Stimulated activated naive B cell treated with anti-CD40 and anti-IgM and Interleukin-4, amounts not matched to agents 10 μg/mL and 1 μg/mL and 100 μg/mL, for 72 hours (primary cell): ENCODE measurements at places on chromosomes 5 and 9.

- no peak overlapping the region for H3K4me3 ChIP-seq
- H3K36me3 ChIP-seq = peaks cover 6% of the 10 kb centered on the region
- no peak for DNase-seq
- H3K27ac ChIP-seq = peak overlapping the region; percentile 53
- peaks cover 56% of the 10 kb centered on the region for H3K4me1 ChIP-seq
- no peaks in the 10 kb centered on the region for H3K27me3 ChIP-seq
Measured at GRCh38 chr5:14269395-14269794, 126.3 kb downstream of the TRIO start.

DNA sequence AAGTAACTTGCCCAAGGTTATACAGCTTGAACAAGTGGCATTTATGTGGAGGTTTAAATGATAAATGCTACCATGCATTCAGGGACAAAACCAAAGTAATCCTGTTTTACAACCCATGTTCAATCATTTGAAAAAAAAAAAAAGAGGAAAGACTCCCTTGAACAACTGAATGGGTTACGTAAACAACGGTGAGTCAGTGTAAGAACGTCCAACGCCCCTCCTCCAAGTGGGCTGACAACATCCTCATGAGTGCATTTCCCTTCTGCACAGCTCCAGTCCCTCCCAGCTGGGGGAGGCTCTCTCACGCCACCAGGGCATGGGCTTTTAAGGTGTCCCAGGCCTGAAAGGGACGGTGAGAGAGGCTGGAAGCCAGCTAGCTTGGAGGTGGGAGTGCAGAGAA lies 90.0 kb downstream of the PRRT1B start:
- H3K27me3 ChIP-seq = no peaks in the 10 kb centered on the region
- peak; percentile 74 for DNase-seq
- H3K36me3 ChIP-seq = peaks cover 56% of the 10 kb centered on the region
- peak overlapping the region; percentile 95 for H3K27ac ChIP-seq

- no peaks in the 10 kb centered on the region for H3K27me3 ChIP-seq
- no peak overlapping the region for H3K4me3 ChIP-seq
- no peak overlapping the region for H3K27ac ChIP-seq
- no peak for DNase-seq
- H3K4me1 ChIP-seq = peaks cover 42% of the 10 kb centered on the region
Measured at GRCh38 chr9:111975709-111976108, 79.1 kb downstream of the UGCG start.

- peaks cover 21% of the 10 kb centered on the region for H3K4me1 ChIP-seq
- H3K27ac ChIP-seq = no peak overlapping the region
- no peak overlapping the region for H3K4me3 ChIP-seq
- no peaks in the 10 kb centered on the region for H3K27me3 ChIP-seq
- no peak for DNase-seq
Measured at GRCh38 chr5:78594610-78595457, 53.7 kb downstream of the LHFPL2 start.

DNA sequence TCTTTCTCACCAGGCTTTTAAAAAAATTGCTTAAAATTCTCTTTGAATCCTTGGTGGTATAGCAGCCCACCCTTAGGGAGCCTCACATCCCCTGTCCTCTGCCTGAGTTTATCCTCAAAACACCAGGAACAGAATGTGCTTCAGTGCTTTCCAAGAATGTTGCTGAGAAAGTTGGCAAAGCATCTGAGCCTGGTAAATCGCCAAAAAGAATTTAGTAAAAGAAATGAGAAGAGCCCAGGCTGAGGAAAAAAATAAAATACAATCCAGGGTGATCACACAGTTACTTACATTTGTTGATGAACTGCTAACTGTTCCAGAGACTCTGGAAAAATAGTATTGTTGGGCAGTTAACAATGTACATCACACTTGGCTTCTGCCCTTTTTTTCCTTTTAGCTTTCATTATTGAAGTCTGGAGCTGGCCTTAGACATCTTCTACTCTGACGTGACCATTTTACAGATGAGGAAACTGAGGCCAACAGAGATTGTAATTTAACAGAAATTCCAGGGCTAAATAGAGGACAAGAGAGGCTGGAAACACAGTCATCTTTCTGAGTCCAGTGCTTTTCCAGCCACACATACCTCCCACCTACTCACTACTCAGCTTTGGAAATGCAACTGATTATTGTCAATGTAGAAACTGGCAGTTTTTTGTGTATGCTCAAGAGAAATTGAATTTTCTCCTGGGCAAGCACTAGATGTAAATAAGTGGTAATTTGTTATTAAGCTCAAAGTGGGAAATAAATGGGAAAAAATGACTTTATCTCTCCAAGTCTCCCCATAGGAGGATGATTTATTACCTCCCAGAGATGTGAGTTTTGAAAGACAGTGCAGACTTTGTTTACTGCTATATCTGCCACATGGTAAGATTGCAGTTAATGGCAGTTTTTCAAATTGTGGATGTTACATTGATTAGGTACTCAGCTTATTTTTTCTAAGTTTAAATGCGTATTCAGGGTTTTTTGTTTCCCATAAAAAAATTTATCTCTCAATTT lies 86.7 kb upstream of the ALDH1A1 start:
- H3K27me3 ChIP-seq = peaks cover 8% of the 10 kb centered on the region
- no peak overlapping the region for H3K27ac ChIP-seq
- no peak for DNase-seq
- no peaks in the 10 kb centered on the region for H3K4me1 ChIP-seq
- no peaks in the 10 kb centered on the region for H3K36me3 ChIP-seq

DNA sequence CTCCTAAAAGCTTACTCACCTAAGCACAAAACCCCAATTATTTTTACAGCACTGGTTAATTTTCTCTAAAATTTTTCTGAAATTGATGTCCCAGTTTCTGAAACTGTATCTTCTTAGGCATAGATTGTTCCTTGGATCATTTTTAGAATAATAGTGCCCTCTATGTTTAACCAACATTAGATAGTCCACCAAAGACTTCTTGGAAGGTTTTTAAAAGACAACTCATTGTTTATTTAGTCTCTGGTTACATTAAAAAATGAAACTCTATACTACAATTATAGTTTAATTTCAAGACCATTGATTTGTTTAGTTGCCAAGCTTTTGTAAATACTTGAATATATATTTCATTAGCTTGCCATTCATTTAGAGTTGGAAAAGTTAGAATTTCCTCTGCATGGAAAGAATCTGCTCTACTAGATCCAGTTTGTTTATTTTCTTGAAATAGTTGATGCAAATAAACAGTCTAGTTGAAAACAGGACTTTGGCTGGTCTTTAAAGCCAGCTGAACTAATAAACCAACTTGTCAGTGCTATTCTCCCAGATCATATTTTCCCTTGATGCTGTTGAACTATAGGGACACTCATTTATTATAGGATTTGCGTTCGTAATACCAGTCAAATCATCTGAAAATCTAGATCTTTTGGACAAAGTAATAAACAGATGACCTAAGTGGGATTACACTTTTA lies 990.5 kb downstream of the TLE1 start:
- H3K4me1 ChIP-seq = no peaks in the 10 kb centered on the region
- H3K27me3 ChIP-seq = no peaks in the 10 kb centered on the region
- no peak for DNase-seq
- H3K27ac ChIP-seq = no peak overlapping the region
- no peaks in the 10 kb centered on the region for H3K36me3 ChIP-seq
- H3K4me3 ChIP-seq = no peak overlapping the region

DNA sequence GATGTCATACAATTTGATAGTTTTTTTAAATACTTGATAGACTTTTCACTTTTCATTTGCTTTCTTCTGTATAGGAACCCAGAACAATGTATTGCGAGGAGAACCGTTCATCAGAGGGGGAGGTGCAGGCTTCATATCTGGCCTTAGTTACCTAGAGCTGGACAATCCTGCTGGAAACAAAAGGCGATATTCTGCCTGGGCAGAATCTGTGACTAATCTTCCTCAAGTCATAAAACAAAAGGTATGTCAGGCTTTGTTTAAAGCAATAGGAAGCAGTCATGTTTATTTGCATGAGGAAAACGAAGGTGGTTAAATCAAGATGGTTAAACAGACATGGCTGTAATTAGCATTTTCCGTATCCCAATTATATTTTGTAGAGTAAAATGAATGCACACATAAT lies 46.0 kb downstream of the C7 start:
- no peaks in the 10 kb centered on the region for H3K36me3 ChIP-seq
- DNase-seq = no peak
- no peaks in the 10 kb centered on the region for H3K4me1 ChIP-seq
- no peaks in the 10 kb centered on the region for H3K27me3 ChIP-seq
- no peak overlapping the region for H3K27ac ChIP-seq
- no peak overlapping the region for H3K4me3 ChIP-seq

GRCh38 chr5:135880278-135880677 lies 15.4 kb downstream of the IL9 start:
- no peaks in the 10 kb centered on the region for H3K4me1 ChIP-seq
- H3K27me3 ChIP-seq = peaks cover 22% of the 10 kb centered on the region
- no peaks in the 10 kb centered on the region for H3K36me3 ChIP-seq
- no peak for DNase-seq

- H3K27ac ChIP-seq = no peak overlapping the region
- no peak overlapping the region for H3K4me3 ChIP-seq
Measured at GRCh38 chr9:120735415-120736126, 21.3 kb upstream of the MEGF9 start.

- no peak for DNase-seq
- H3K4me1 ChIP-seq = peaks cover 11% of the 10 kb centered on the region
- no peaks in the 10 kb centered on the region for H3K27me3 ChIP-seq
- no peak overlapping the region for H3K4me3 ChIP-seq
- H3K36me3 ChIP-seq = no peaks in the 10 kb centered on the region
- H3K27ac ChIP-seq = no peak overlapping the region
Measured at GRCh38 chr5:144089401-144090021, 80.9 kb downstream of the YIPF5 start.

- no peak for DNase-seq
- peaks cover 2% of the 10 kb centered on the region for H3K36me3 ChIP-seq
- H3K27me3 ChIP-seq = no peaks in the 10 kb centered on the region
Measured at GRCh38 chr9:106207298-106207697, 513.0 kb downstream of the TMEM38B start.

- no peaks in the 10 kb centered on the region for H3K4me1 ChIP-seq
- DNase-seq = no peak
- H3K4me3 ChIP-seq = no peak overlapping the region
- no peak overlapping the region for H3K27ac ChIP-seq
Measured at GRCh38 chr9:78324682-78325081, 27.8 kb downstream of the PSAT1 start.

GRCh38 chr9:89891591-89892304 lies 286.9 kb downstream of the GADD45G start:
- no peaks in the 10 kb centered on the region for H3K27me3 ChIP-seq
- H3K4me1 ChIP-seq = peaks cover 3% of the 10 kb centered on the region
- H3K27ac ChIP-seq = no peak overlapping the region

DNA sequence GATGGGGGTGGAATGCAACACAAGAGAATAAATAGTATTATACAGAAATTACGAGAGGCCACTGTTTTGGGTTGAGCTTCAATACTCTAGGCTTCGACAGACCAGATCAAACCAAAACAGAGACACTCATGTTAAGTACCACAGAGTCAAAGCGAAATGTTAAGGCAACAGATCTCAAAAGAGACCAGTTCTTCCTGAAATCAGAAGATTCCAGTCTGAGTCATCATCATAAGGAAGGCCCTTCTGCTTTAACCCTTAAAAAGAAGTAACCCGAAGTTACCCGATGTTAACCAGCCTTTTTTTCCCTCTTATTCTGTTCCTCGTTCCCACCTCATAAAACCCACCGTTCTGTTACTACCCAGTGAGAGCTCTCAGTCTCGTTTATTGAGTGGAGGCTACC lies 75.9 kb downstream of the SFXN1 start:
- H3K36me3 ChIP-seq = no peaks in the 10 kb centered on the region
- H3K27me3 ChIP-seq = peaks cover 18% of the 10 kb centered on the region
- no peaks in the 10 kb centered on the region for H3K4me1 ChIP-seq
- no peak for DNase-seq

DNA sequence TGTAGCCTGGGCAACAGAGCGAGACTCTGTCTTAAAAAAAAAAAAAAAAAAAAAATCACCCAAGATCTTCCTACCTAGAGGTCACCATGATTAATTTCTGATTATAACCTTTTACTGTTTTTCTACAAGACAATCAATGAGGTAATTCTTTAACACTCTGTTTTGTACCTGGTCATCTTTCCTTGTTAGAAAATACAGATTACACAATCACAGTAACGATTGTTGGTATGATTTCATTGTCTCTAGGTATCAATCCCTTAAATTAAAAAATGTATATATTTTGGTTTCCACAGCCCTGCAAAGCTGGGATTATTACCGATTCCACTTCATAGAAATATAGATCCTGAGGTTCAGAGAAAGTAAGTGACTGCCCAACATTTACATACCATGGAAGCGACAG lies 8.3 kb upstream of the ATG10 start:
- no peak overlapping the region for H3K4me3 ChIP-seq
- H3K36me3 ChIP-seq = no peaks in the 10 kb centered on the region
- H3K4me1 ChIP-seq = no peaks in the 10 kb centered on the region
- no peak for DNase-seq
- H3K27me3 ChIP-seq = no peaks in the 10 kb centered on the region

DNA sequence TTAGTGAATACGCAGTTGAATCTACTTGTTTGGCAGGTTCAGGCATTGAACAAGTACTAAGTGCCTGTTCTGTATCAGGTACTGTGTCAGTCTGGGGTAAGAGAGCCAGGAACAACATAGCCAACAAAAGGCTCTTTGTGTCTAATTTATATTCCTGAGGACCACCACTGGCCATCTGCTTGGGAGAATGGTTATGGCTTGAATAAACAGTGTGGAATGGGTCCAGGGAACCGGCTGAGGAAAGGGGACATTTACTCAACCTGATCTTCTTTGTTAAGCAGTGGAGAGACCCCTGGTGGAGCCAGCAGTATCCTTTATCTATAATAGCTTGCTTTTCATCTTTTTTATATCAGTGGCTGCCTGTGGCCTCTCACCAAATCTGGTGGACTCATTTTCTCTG lies 38.6 kb downstream of the EXOSC2 start:
- no peak overlapping the region for H3K4me3 ChIP-seq
- no peak for DNase-seq
- H3K4me1 ChIP-seq = peaks cover 8% of the 10 kb centered on the region
- no peak overlapping the region for H3K27ac ChIP-seq

- H3K27me3 ChIP-seq = peaks cover 64% of the 10 kb centered on the region
- no peak for DNase-seq
- H3K4me3 ChIP-seq = no peak overlapping the region
- no peaks in the 10 kb centered on the region for H3K36me3 ChIP-seq
- no peak overlapping the region for H3K27ac ChIP-seq
Measured at GRCh38 chr5:163563880-163564279, 58.5 kb downstream of the MAT2B start.

DNA sequence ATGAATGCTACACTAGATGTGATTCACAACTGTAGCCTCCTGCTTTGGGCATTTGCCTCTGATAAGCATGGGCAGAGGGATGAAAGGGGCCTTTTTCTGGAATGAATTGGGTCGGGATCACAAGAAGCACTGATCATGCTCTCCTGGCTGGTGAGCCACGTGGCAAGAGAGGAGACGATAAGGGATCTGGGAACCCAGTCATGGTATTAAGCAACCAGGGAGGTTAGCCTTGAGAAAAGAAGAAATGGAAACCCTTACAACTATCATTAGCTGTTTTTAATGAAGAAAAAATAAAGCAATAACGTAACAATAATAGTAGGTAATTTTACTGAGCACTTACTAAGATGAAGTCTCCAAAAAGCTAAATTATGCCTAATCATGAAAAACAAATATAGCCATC lies 50.0 kb upstream of the RAI14 start:
- no peaks in the 10 kb centered on the region for H3K4me1 ChIP-seq
- H3K4me3 ChIP-seq = no peak overlapping the region
- H3K27me3 ChIP-seq = no peaks in the 10 kb centered on the region
- H3K27ac ChIP-seq = no peak overlapping the region
